Right ventricle myocardium superior (tissue), 1 donor: ENCODE measurements at places on chromosomes 5 and 9. TPM values are rescaled to one million over a fixed set of nuclear protein-coding genes. Genes with fewer than 3 reads are reported as not detected.

GRCh38 chr5:168578006-168578405, 1.2 kb downstream of the PANK3 start:
- no peak for DNase-seq

GRCh38 chr9:107710953-107711352, 221.4 kb upstream of the KLF4 start:
- DNase-seq: no peak

The WDR31 gene
- total RNA-seq: 13.8 TPM

The LCP2 gene
- total RNA-seq: 6.7 TPM

The ADAMTSL1 gene
- total RNA-seq: 0.56 TPM

The PRRX2 gene
- total RNA-seq: 0.89 TPM

DNA sequence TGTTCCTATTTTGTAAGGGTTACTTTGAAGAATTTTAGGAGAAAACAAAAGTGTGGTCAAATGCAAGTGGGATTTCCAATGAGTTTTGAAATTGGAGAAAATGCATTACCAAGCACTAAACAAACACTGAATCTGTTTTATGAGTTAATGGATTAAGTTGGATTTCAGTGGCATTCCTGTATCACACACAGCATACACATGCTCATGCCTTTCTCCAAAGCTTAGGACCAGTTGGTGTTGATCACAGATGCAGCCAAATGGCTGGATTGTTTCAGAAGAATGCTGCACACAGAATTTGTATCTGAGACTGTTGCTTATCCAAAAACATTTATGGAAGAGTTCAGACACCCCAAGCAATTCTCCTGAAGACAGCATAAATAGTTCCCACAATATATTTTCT, 611.1 kb downstream of the ACTL7B start:
- no peak for DNase-seq

DNA sequence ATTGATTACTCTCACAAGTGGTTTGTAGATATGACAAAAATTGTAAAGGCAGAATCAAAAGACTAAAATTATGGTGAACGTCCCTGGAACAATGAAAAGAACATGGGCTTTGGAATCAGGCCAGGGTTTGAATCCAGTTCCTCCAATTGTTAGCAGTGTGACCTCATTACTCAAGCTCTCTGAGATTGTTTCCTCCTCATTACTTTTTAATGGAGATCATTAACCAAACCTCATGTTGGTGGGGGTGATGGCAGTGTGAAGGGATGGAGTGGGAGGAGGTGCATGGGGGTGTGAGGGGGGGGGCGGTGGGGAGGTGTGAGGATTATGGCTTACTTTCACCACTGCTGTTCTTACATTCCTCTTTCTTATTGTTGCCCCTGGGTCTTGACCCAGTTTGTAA, 44.1 kb upstream of the FOXE1 start:
- no peak for DNase-seq

DNA sequence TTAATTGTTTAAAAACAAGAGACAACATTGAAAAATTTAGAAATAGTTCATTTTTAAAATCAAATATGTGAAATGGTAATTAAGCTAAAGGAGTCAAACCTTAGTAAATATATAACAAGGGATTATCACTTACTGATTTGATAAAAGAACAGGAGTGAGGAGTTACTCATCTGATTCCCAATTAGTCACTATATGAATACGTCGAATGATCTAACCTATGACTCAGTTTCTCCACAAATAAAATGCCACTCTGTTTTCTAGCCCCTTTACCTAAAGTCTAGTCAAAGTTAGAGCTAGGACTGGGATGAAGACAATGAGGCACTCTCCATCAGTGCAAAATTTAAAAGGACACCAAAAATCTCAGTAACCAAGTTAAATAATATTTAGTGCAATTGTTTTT, 70.4 kb upstream of the RASEF start:
- DNase-seq: no peak

The FRRS1L gene
- total RNA-seq: 1.2 TPM

GRCh38 chr9:121277518-121278295, 9.7 kb downstream of the GSN start:
- DNase-seq: no peak

The DTWD2 gene
- 11.8 TPM for total RNA-seq

The PCDHB9 gene
- total RNA-seq: 0.81 TPM

GRCh38 chr5:59041355-59041754, 458.5 kb downstream of the RAB3C start:
- DNase-seq: no peak

DNA sequence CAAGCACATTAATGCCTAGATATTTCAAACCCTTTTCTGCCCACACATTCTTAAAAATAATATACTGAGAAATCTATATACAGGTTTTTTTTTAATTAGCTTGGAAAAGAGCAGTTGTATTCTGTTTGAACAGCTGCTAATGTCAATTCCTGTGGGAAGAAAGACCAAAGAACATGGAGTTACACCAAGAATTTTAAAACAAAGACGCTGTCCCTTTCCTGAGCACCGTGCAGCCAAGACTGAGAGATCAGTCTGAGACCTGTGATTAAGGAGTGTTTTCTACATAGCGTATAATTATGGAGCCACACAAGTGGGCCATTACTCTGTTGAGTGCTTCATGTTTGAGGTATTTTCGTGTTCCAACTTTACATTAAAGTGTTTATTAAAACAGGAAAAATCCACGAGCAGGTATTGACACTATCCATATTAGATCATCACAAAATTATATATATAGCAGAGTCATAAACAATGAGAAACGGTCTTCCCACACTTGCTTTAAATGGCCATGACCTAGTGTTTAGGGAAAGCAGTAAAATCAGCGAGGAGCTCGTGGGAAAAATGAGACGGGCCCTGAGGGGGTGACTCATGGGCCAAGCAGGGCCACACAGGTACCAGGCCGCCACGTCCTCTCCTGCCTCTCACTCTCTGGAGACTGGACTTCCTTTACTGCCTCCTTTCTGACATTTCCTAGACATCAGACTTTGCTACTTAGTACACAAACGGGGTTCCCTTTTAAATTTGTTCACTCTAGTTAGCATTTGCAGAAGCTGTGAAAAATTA, 153.1 kb upstream of the OTULINL start:
- peak; percentile 44 for DNase-seq

The KIF27 gene
- total RNA-seq: 3.8 TPM

The ANKRD55 gene
- not detected for total RNA-seq

The FIBCD1 gene
- 0.59 TPM for total RNA-seq

The FGF10 gene
- total RNA-seq: 1.6 TPM

DNA sequence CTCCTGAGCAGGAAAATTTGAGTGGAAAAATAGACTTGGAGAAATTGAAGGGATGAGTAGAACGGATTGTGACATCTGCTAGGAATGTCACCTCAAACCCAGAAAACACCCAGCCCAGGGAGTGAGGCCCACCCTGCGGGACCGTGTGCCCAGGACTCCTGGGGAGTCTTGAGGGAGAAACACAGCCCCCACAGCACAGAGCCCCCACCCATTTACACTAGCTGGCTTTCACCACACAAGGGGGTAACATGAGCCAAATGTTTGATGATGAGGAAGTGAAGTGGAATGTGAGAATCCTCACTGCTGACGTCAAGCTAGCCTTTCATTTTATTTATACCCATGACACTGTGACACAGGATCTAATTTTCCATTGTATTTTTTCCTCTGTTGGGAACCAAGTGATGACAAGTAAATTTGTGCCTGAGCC, 42.8 kb upstream of the PDE8B start:
- DNase-seq: no peak

GRCh38 chr5:169195601-169196000, 105.3 kb downstream of the SLIT3 start:
- no peak for DNase-seq

The KIF20A gene
- total RNA-seq: 0.65 TPM

The CDX1 gene
- total RNA-seq: not detected

The INSL4 gene
- not detected for total RNA-seq

The LCN1 gene
- total RNA-seq: not detected

DNA sequence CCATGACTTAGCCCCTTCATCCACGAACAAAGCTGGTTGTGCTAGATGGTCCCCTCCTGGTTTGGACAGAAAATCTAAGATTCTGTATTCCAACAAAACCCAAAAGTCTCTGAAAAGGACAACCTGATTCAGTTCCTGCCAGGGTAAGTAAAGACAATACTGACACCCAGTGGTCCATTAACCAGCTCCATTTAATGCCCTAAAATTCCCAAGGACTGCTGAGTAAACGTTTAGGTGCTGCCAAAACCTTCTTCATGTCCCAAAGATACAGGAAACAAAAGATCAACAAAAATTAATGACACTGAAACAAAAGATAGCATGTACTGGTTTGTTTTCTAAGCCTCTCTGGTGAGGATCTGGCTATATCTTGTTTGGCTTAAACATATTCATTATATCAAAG, 25.3 kb upstream of the PPP1R2B start:
- no peak for DNase-seq

DNA sequence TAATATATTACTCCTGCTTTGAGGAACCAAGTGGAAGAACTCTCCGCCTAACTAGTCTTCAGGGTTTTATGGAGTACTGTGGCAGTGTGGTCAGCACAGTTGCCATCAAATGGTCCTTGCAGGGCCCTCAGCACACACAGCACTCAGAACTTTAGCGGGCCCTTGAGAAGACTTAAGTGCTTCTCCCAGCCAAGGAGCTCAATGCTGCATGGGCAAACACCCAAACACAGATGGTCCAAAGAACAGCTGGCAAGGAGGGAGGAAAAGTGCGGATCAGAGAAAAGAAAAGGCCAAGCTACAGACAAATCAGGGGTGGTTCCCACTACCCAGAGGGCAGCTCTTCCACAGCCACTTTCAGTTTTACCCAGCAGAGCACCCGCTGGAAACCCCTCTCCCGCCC, 98.6 kb downstream of the SPOCK1 start:
- DNase-seq: no peak

DNA sequence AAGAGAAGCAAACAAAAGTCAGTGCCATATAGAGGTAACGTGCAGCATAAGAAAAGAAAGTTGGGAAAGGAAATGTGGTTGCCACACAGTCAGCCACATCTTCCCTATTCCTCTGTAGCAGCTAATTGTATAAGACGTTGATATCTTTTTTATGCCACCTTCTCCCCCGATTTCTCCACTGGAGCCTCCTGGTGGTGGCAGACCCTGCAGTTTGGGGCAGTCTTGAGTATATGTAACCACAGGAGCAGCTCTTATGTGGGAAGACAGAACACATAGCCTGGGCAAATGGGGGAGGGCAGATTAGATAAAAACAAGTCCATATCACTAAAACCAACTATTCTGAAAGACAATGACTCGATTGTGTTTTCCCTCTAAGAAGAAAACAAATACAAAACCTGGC, 99.7 kb downstream of the PLCXD3 start:
- no peak for DNase-seq

- DNase-seq: no peak
These were observed 4.0 kb upstream of the CDK5RAP2 start for GRCh38 chr9:120583958-120584369.

The SLC44A1 gene
- total RNA-seq: 13.5 TPM

- no peak for DNase-seq
These were observed 41.6 kb upstream of the POU5F2 start for GRCh38 chr5:93782978-93783377.

DNA sequence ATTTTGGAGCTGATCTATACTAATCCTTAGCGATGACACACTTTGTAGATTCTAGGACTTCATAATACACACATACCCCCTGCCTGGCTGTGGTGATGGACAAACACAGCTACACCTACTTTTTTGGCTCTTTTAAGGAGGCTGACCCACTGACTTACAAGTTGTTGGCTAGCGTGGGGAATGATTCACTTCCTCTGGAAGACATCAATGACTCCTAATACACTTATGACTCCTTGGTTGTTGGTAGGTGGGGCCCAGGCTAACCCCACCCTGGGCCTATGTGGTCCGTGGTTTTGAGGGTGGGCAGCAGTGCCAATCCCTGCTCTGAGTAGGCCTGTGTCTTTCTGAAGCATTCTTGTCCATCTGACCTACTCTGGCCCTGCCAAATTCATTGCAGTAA, 144.4 kb downstream of the SLC12A2 start:
- no peak for DNase-seq

The SPINK4 gene
- total RNA-seq: not detected

DNA sequence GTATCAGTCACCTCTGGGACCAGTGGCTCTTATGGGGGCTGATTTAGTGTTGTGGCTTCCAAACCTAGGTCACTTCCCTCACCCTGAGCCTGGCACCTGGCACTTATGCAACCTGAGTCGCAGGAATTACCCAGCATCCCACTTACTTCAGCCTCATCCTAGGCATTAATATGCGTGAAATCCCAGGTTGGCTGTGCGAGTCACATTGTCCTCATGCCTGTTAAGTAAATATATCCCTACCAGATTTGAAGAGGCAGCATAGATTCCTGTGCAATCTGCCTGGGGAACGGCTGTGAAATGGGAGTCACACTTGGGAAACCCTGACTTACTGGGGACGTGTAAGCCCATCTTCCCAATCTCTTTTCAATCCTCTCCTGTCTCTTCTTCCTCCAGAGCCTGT, 42.7 kb upstream of the AKNA start:
- DNase-seq: no peak

DNA sequence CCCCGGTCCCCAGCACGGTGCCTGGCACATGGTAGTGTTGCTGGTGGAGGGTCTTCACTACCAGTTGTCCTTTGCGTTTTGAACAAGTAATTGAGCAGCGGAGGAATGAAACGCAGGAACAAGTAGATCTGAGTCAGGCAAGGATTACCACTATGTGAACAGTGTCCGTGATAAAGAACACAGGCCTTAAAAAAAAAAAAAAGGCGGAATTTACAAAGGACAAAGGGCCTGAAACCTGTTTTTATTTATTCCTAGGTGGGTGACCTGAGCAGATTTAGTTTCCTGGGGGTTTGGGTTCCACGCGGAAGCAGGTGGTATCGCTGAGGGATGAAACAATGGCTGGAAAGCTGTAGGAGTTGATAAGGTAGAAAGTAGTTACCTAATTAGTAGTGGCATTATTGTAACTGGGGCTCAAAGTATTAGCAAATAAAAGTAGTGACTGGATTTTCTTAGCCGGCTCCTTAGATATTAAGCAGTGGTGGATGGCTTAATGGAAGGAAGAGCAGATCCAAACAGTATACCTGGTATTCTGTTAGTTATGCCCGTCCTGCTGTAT, 1.1 kb downstream of the RUSC2 start:
- no peak for DNase-seq

The SPATA31C1 gene
- not detected for total RNA-seq

DNA sequence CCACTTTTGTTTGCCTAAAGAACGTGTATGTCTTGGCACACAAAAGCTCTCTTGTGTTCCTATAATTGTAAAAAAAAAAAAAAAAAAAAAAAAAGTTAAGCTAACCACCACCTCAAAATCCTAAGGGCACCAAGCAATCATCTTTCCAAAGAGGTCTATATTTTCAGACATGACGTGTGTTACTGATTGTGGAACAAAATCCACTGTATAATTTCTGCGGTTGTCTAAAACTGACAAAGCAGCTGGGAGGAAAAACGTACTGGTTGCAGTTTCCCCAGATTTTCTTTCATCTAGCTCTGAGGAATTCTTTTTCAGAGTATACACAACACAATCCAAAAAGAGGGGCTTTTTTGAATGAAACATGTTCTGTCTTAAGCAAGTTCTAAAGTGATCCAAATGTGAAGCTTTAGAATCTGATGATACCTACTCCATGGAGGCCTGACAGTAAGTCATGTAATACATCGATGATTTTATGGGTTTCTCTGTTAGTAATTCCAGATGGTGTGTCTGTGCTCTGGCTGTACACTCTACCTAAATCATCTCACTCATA, 375.6 kb upstream of the NUDT12 start:
- DNase-seq: no peak

The GHR gene
- total RNA-seq: 12.8 TPM

GRCh38 chr5:177434437-177434836, 8.0 kb downstream of the GRK6 start:
- DNase-seq: no peak

GRCh38 chr9:125564631-125565030, 142.4 kb downstream of the MAPKAP1 start:
- DNase-seq: no peak
